Naive thymus-derived CD4-positive, alpha-beta T cell (primary cell): ENCODE measurements at places on chromosomes 4 and X. TPM values are rescaled to one million over a fixed set of nuclear protein-coding genes. Genes with fewer than 3 reads are reported as not detected.

Gene LDB2
- total RNA-seq = 1.5 TPM

Gene APLN
- total RNA-seq = 0.10 and 0.15 TPM in 2 replicates

Gene CFAP47
- not detected in 2 replicates for total RNA-seq

Gene GPC4
- not detected for total RNA-seq

Gene HAND2
- total RNA-seq = not detected

Gene PPEF1
- total RNA-seq = 0.72 TPM

Gene NR0B1
- not detected for total RNA-seq

Gene THAP9
- 3.8 TPM for total RNA-seq

DNA sequence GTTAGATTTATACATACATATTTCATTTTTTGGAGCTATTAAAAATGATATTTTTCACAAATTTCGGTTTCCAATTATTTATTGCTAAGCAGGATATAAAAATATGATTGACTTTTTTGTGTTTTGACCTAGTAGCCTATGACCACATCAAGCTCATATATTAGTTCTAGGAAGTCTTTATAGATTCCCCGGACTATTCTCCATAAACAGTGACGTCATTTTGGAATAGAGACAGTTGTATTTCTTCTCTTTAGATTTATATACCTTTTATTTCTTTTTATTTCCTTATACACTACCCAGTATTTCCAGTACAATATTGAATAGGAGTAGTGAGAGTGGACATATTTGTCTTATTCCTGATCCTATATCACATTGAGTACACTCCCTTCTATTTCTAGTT lies 31.8 kb downstream of the DDX53 start:
- no peaks in the 10 kb centered on the region for H3K36me3 ChIP-seq
- DNase-seq = no peak
- no peak overlapping the region for H3K4me3 ChIP-seq
- H3K27me3 ChIP-seq = no peaks in the 10 kb centered on the region
- no peak overlapping the region for H3K27ac ChIP-seq

DNA sequence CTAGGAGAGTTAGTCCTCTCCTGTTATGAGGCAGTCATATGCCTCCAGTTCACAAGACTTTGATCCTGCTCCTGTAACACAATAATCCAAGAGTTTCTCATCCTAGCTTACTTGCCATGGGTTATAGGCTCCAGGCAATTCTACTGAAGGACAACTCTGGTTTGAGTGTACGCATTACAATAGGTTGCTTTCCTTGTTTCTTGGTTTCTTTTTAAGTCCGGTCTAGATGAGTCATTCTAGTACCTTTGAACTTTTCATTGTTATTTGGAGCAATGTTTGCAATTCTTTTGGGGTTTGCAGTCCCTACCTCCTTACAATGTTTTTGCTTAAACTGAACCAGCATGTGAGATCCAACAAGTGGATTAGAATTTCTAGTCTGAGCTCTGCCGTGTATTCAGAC lies 109.1 kb downstream of the ANAPC4 start:
- no peak for DNase-seq
- no peak overlapping the region for H3K27ac ChIP-seq
- no peak overlapping the region for H3K4me3 ChIP-seq
- H3K36me3 ChIP-seq = no peaks in the 10 kb centered on the region

DNA sequence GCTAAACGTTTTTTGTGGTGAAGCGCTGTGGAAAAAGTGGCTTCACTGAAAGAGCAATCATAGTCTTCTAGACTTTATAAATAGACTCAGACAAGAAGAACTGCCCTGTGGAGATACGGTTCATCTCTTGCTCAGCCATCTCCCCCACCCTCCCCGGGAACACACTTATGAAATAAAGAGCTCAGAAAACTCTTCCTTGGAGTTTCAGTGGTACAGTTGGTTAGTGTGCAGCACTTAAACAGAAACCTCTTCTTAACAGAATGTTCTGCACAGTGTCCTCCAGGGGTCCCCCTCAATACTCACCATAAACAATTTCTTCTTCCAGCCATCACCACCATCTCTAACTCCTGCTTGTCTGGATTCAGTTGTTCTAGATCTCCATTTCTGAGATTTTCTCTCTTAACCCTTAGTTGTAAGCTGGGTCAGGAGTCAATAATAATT lies 313.0 kb downstream of the ARHGAP10 start:
- H3K27me3 ChIP-seq = no peaks in the 10 kb centered on the region
- peak; percentile 43 for DNase-seq
- H3K36me3 ChIP-seq = no peaks in the 10 kb centered on the region
- no peak overlapping the region for H3K4me3 ChIP-seq

DNA sequence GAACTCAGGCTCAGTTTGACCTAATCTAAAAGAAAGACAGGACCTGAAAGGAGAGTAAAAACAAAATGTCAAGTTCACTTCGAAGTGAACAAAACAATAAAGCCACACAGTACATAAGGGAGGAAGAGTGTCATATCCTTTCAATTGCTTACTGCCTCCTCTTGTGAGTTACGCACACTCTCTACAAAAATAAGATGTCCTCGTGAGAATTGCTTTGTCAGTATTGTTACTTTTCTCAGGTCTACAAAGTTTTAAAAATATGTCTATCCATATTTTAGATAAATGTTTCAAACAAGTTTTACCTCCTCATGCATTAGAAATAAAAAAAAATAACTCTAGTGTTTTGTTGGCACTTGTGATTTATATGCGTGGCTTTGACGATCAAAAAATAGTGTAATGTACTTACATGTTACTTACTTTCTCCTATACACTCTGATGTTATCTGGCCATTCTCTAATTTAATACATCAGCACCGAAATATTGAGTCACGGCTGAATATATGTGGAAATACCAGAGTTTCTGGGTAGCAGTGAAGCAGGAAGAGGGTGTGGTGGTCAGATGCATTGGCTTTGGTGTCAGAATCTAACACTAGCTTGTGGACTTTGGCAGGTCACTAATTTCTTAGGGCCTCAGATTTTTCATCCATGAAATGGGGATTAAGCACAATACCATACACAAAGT lies 8.1 kb upstream of the MRPL1 start:
- H3K27me3 ChIP-seq = no peaks in the 10 kb centered on the region
- H3K4me3 ChIP-seq = peak overlapping the region; percentile 50
- H3K4me1 ChIP-seq = peaks cover 58% of the 10 kb centered on the region
- DNase-seq = peak; percentile 83

DNA sequence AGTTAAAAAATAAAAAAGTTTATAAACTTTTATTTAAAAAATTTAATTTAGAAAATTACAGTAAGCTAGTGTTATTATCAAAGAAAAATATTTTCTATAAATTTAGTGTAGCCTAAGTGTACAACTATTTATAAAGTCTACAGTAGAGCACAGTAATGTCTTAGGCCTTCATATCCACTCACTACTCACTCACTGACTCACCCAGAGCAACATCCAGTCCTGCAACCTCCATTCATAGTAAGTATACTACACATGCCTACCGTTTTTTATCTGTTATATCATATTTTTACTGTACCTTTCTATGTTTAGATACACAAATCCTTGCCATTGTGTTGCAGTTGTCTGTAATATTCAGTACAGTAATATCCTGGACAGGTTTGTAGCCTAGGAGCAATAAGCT lies 129.0 kb upstream of the FAM47B start:
- H3K27me3 ChIP-seq = no peaks in the 10 kb centered on the region
- DNase-seq = no peak
- no peaks in the 10 kb centered on the region for H3K36me3 ChIP-seq
- no peak overlapping the region for H3K27ac ChIP-seq
- H3K4me3 ChIP-seq = no peak overlapping the region
- H3K4me1 ChIP-seq = no peaks in the 10 kb centered on the region

- H3K4me3 ChIP-seq = no peak overlapping the region
- H3K4me1 ChIP-seq = no peaks in the 10 kb centered on the region
- H3K27ac ChIP-seq = no peak overlapping the region
- no peaks in the 10 kb centered on the region for H3K27me3 ChIP-seq
- no peak for DNase-seq
- H3K36me3 ChIP-seq = no peaks in the 10 kb centered on the region
Measured at GRCh38 chr4:35800669-35801068, 443.6 kb downstream of the ARAP2 start.

- no peak for DNase-seq
- no peaks in the 10 kb centered on the region for H3K4me1 ChIP-seq
- H3K36me3 ChIP-seq = no peaks in the 10 kb centered on the region
- H3K4me3 ChIP-seq = no peak overlapping the region
- no peaks in the 10 kb centered on the region for H3K27me3 ChIP-seq
- H3K27ac ChIP-seq = no peak overlapping the region
Measured at GRCh38 chrX:14491689-14492088, 37.6 kb upstream of the GLRA2 start.

- no peaks in the 10 kb centered on the region for H3K4me1 ChIP-seq
- no peak overlapping the region for H3K27ac ChIP-seq
- no peak for DNase-seq
- H3K4me3 ChIP-seq = no peak overlapping the region
Measured at GRCh38 chr4:64271601-64272081, 137.6 kb downstream of the TECRL start.

DNA sequence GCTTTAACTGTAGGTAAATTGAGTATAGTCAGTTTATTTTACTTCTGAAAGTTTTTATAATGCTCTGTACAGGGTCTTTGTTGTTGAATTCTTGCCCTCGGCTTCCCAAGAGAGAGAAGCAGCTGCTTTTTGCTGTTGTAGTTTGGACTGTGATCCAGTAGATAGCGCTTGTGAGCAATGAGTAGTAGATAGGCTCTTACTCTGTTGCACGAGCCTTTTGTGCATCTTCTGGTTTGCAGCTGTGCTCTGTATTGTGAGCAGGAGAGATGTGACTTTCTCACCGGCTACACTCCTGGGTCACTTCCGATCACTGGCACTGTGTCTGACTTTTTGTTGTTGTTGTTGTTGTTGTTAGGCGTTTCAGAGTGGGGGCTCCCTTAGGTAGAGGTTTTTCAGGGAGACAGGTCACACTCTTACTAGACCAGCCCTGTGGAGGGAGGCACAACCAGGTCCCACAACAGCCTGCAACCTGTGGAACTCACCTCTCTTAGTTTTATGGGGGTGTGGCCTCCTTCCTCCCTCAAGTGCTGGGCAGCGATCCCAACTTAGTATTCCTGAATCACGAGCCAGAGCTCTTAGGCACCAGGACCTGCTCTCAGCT lies 822.1 kb upstream of the GALNTL6 start:
- no peaks in the 10 kb centered on the region for H3K27me3 ChIP-seq
- DNase-seq = no peak
- no peak overlapping the region for H3K4me3 ChIP-seq
- no peaks in the 10 kb centered on the region for H3K4me1 ChIP-seq

- H3K4me1 ChIP-seq = no peaks in the 10 kb centered on the region
- H3K36me3 ChIP-seq = no peaks in the 10 kb centered on the region
- DNase-seq = no peak
- H3K27ac ChIP-seq = no peak overlapping the region
Measured at GRCh38 chr4:87953826-87954225, 21.7 kb upstream of the SPP1 start.

- no peak overlapping the region for H3K4me3 ChIP-seq
- no peak overlapping the region for H3K27ac ChIP-seq
- H3K36me3 ChIP-seq = no peaks in the 10 kb centered on the region
- DNase-seq = no peak
Measured at GRCh38 chr4:113020966-113021365, 28.5 kb upstream of the ANK2 start.
